ENCODE measurements at places on chromosomes 1 and 21.
A peak's percentile ranks its signal among the peaks of the same experiment; 100 is the strongest.

DNA sequence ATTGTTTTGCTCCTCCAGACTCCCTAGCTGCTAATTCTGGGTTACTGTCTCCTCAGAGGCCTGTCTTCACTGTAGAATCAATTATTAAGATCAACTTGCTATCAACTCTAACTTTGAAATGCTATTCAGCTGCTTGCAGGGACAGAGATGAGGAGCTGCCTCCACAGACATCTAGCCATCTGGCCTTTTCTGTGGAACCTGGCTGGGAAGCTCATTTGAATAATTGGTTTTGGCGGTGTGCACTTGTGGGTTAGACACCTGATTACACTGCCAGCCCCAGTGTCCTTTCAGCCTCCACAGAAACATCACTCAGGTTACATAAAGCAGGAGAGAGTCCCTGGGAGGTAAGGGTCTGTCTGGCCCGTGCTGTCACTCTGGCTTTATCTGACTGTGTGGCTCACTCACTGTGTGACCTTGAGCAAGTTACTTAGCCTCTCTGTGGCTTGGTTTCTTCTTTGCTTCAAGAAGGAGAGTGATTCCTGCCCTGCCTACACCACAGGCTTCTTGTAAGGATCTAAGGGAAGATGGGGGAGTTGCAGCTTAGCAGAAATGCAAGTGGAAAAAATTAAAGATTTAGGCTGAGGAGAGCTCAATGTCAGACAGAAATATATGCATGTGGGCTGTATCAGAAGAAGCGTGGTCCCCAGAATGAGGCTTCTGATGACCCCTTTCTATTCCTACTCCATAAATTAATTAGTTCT, 131.6 kb downstream of the BEND5 start:
- no peak for DNase-seq

GRCh38 chr1:56424744-56425493, 154.4 kb downstream of the PLPP3 start:
- DNase-seq: no peak

DNA sequence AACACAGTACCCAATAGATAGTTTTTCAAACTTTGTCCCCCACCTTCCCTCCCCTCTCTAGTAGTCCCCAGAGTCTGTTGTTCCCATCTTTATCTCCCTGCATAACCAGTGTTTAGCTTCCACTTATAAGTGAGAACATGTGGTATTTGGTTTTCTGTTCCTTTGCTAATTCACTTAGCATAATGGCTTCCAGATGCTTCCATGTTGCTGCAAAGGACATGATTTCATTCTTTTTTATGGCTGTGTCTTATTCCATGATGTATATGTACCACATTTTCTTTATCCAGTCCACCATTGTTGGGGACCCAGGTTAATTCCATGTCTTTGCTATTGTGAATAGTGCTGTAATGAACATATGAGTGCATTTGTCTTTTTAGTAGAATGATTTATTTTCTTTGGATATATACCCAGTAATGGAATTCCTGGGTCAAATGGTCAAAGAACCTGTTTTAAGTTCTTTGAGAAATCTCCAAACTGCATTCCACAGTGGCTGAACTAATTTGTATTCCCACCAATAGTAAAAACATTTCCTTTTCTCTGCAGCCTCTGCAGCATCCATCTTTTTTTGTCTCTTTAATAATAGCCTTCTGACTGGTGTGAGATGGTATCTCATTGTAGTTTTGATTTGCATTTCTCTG, 126.0 kb downstream of the AK5 start:
- no peak for DNase-seq

DNA sequence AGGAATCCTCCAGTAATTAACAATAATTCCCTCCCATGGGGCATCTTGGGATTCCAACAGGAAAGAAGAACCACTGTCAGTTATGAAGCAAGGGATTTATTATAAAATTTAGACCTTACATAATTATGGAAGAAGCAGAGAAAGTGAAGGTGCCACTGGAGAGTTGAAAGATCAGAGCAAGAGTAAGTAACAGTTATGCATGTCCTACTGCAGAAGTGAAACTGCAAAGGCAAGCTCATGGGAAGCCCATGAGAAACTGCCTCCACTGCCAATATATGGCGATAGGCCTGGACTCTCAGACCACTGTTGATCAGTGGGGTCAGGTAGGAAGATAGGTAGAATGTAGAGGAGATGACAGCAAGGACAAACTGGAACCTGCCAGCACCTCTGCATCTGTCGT, 123.6 kb upstream of the ZNF648 start:
- DNase-seq: no peak

- DNase-seq: no peak
These were observed 3.4 kb upstream of the ECE1 start for GRCh38 chr1:21293537-21294265.

- no peak for DNase-seq
These were observed 430.9 kb downstream of the HLX start for GRCh38 chr1:221310180-221310579.

GRCh38 chr21:35172231-35172630, 123.1 kb upstream of the RUNX1 start:
- DNase-seq: no peak

DNA sequence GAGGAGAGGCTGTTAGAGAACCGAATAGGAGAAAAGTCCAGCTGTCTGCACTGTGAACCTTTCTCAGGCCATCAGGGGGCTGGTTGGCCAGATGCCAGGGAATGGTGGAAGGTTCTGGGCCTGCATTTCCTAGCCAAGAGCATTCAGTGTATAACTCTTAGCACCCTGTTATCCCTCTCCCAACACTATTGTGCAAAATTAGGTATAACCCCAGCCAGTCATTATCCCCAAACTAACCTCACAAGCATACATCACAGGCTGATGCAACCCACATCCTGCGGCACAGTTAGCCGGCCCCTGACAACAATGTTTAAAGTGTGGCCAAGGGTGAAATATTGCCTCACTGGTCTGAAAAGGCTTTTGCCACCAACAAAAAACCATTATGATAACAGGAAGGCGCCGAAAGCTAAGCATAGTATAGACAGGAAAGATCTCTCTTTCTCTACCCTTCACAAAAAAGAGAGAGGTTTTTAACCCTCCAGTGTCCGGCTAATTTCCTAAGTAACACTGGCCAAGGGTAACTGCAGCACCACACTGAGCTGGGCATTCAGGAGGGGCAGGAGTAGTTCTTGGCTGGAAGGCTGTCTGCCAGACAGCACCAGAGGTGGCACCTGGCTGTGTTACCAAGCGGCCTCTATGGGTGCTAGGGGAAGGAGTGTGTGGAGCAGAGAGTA, 77.3 kb upstream of the BCAR3 start:
- DNase-seq: no peak

GRCh38 chr1:40401473-40402201, 28.1 kb downstream of the SMAP2 start:
- no peak for DNase-seq

GRCh38 chr21:33751120-33751519, 108.8 kb downstream of the ITSN1 start:
- no peak for DNase-seq

- DNase-seq: no peak
These were observed 260.7 kb downstream of the CHRM3 start for GRCh38 chr1:239647045-239647444.

GRCh38 chr1:54499360-54500106, 48.5 kb upstream of the ACOT11 start:
- DNase-seq: peak; percentile 38

DNA sequence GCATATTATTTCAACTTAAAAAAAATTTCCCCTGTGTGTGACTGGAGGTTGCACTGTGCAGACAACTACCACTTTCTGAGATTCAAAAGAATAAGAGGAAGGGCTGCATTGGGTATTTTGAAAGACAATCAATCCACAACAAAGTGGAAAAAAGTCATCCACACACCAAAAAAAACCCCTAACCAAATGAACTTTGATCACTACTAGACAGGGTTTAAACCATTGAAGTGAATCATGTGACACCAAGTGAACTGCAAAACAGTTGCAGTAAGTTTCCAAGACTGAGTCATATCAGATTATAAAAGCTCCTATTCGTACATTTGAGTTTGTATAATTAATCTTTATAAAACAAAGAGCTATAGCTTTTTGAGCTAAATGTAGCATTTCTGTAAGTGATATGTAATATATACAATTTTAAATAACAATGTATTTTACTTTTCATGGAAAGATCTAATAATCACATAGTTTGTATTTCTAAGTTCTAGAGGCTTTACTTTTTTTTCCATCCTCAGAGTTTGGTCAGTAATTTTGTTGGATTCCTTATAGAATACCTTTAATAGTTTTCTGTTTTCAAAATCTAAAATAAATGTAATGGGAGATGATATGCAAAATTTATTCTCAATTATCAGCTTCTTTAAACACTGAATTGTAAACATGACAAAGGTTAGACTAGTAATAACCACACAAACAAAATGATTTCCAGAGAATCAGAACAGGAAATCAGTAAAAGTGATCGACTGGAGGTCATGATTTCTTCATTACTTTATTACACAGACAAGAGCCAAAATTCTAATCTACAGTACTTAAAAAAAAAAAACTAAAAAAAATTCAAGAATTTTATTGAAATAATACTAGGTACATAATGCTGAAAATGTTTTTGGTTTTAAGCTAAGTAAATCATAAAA, 50.5 kb upstream of the GFI1 start:
- DNase-seq: no peak

DNA sequence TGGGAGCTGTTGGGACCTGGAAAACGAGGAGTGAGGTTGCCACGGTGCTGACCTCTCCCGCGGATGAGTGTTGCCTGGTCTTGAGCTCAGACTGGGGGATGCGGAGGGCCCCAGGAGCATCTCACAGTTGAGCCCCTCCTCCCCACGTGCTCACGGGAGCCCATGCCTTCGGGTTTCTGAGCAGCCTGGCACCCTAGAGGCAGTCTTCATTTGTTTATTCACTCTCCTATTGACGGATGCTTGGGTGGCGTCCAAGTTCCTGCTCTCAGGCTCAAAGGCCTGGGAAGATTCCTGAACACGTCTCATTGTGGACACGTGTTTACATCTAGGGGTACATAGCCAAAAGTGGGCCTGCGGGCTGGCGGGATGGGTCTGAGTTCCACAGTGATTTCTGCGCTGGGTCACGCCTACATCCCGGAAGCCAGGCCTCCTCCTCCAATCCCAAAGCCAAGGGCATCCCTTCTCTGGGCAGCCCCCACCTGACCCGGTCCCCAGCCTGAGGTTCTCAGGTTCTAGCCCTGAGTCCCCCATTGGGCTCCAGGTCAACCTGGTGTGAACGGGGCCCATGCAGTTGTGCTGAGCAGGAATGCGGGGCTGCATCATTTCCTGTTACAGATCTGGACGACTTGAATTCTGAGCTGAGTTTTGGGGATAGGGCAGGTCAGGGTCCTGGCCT, 14.7 kb downstream of the WNT3A start:
- DNase-seq: no peak

- peak; percentile 36 for DNase-seq
These were observed 509 bp downstream of the GDAP2 start for GRCh38 chr1:117928881-117929342.

DNA sequence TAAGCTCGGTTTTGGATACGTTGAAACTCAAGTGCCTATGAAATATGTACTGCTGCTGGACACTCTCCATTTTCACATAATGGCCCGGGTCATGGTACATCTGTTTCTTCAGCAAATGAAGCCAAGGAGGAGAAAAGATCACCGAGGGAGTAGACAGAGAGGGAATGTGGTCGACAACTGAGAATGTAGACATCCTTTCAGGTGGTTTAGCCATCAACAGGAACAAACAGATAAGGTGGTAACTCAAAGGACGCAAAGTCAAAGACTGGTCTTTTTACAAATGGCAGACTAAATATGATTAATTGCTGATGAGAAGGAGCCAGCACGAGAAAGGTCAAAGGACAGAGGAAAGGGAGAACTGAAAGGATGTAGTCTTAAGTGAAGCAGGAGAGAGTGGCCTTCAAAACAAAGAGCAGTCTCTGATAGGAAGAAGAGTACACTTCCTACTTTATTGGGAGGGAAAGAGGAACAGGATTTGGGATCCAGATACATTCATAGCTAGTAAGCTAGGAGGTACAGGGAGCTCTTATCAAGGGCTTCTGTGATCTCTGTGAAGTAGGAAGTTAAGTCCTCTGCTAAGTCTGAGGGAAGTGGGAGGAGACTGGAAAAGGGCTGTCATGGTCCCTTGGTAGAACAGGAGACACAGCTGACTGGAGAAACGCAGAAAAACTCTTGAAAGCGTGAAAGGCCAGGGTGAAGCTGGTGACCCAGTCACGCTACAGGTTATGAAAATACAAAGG, 28.3 kb downstream of the NUP133 start:
- DNase-seq: no peak

- no peak for DNase-seq
These were observed 627 bp downstream of the ADARB1 start for GRCh38 chr21:45074818-45075595.

DNA sequence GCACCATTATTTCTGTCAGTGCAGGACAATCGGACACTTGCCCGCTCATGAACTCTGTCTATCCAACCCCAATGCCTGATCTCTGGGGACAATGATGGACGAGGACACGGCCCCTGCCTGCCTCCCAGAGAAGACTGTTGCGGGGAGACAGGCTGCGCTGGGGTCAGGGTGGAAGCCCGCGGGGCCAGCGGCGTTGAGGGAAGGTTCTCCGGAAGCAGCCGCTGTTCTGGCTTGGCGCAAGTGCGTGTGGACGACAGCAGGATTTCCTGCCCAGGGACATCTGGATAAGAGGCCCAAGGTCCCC, 18.8 kb downstream of the RHBG start:
- DNase-seq: peak; percentile 70

- DNase-seq: no peak
These were observed 16.8 kb downstream of the PLA2G5 start for GRCh38 chr1:20086800-20087199.

GRCh38 chr1:51729824-51730301, 113.0 kb downstream of the OSBPL9 start:
- no peak for DNase-seq

GRCh38 chr1:59401581-59401980, 104.7 kb downstream of the FGGY start:
- no peak for DNase-seq

DNA sequence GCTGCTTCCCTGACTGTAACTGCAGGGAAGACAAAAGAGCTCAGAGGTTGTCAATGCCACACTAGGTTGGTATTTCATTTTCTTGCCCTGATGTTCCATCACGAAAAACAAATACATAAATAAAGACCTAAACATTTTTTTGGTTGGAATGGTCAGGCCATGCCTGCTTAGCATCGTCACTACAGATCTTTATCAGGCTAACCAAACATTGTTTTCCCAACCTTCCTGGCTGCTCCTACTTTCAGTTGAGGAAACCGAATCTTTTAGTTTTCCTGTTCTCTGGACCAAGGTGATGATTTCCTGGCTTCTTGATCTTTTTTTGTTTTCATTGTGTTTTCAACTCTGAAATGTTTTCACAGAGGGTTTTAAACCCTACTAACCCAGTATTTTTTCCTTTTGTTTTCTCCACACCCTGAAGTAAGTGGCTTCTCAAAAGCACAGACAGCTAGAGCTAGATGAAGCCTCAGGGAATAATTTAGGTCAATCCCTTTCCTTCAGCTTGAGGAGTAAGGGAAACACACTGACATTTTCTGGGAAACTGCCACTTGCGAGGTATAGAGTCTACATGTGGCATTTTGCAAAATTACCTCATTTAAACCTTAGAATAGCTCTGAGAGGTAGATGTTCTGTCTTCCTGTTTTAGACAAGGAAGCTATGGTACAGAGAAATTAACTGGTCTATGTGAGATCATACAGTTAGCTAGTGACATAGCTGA, 67.2 kb upstream of the CNN3 start:
- no peak for DNase-seq

- DNase-seq: no peak
These were observed 213.7 kb downstream of the PBX1 start for GRCh38 chr1:164772635-164773034.

All from nucleus accumbens (tissue), 56 donors.